ENCODE measurements at places on chromosomes 5 and 9. TPM values are rescaled to one million over a fixed set of nuclear protein-coding genes. Genes with fewer than 3 reads are reported as not detected.

Gene IL33
- total RNA-seq: not detected

Gene CCNO
- total RNA-seq: 0.26 TPM

- H3K27me3 ChIP-seq: peaks cover 21% of the 10 kb centered on the region
- H3K4me1 ChIP-seq: no peaks in the 10 kb centered on the region
- no peak overlapping the region for H3K27ac ChIP-seq
- no peak overlapping the region for H3K4me3 ChIP-seq
- no peak for DNase-seq
Observed at GRCh38 chr9:104078596-104078995, 15.5 kb upstream of the SMC2 start.

- no peaks in the 10 kb centered on the region for H3K36me3 ChIP-seq
- DNase-seq: no peak
Observed at GRCh38 chr5:161302559-161302958, 244.0 kb downstream of the GABRB2 start.

- peak overlapping the region; percentile 100 for H3K27ac ChIP-seq
- H3K4me3 ChIP-seq: peak overlapping the region; percentile 96
- DNase-seq: no peak
Observed at GRCh38 chr5:43021151-43021550, 19.0 kb downstream of the ANXA2R start.
